ENCODE measurements at places on chromosomes 13 and 19.

DNA sequence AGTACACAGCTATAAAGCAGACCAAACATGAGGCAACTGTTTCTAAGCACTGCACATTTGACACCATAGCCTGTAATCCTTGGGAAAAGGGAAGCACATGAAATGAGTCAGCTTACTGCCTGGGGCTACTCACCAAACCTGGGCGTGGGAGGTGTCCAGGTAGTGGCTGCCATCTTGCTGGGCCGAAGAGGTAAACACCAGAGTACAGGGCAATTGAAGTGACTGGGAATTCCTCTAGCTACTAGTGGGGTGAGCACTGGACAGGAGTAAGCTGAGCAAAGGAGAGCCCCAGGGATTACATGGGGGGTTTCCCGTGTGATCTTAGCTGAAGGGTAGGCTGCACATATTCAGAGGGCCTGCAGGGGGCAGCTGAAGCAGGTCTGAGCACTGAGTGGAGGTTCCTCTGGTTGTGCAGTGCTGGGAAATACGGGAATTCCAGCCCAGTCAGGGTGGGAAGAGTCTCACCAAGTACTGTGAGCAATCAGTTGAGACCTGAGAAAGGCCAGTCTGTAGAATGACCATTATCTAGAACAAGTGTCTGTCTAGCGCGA is 140.5 kb downstream of the SLC7A1 start:
- H3K36me3 ChIP-seq, result no peaks in the 10 kb centered on the region
- H3K27me3 ChIP-seq, result peaks cover 4% of the 10 kb centered on the region
- H3K4me1 ChIP-seq, result no peaks in the 10 kb centered on the region
- H3K27ac ChIP-seq, result no peak overlapping the region
- H3K4me3 ChIP-seq, result no peak overlapping the region
- no peak for DNase-seq

- peaks cover 62% of the 10 kb centered on the region for H3K4me1 ChIP-seq
- H3K4me3 ChIP-seq, result peak overlapping the region; percentile 70
- peak overlapping the region; percentile 93 for H3K27ac ChIP-seq
- no peak for DNase-seq
- peaks cover 7% of the 10 kb centered on the region for H3K27me3 ChIP-seq
These were observed 121.8 kb downstream of the AKAP11 start for GRCh38 chr13:42393573-42394360.

GRCh38 chr13:100773923-100774663 is 99.5 kb upstream of the TMTC4 start:
- H3K27ac ChIP-seq, result no peak overlapping the region
- H3K4me1 ChIP-seq, result no peaks in the 10 kb centered on the region
- DNase-seq, result no peak

DNA sequence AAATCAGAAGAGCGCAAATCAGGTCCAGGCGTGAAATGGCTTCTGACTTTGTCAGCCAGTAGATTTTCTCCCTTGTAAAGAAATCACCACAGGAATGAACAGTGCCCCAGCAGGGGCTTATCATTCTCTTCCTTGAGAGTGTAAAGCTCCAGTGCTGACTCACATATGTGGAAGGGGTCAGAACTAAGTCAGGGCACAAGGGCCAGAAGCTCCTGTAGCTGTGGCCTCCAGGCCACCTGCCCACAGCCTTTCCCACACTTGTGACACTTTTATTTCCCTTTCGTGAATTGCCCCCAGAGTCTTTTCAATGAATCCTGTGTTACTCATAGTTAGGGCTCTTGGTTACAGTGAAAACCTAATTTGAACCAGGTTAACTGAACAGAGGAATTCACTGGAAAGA is 99.6 kb downstream of the SUCLA2 start:
- H3K4me3 ChIP-seq, result no peak overlapping the region
- peaks cover 1% of the 10 kb centered on the region for H3K27me3 ChIP-seq
- no peak overlapping the region for H3K27ac ChIP-seq

DNA sequence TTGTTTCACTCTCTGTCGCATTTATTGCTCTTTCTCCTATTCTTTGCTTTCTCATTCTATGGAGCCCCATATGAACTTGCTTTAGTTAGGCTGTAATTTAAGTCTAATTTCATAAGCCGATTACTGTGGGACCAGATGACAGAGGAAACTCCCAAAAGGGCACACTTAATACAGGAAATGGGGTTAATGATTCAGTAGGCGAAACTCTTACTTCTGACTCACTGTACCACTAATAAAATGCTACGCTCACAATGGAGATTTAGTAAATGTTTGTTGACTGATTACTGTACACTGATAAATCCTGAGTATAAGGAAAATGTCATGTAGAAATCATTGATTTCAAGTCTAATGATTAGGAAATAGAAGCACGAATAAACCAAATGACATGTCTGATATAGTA is 276.4 kb downstream of the KLF5 start:
- no peaks in the 10 kb centered on the region for H3K4me1 ChIP-seq
- no peak for DNase-seq
- H3K27me3 ChIP-seq, result no peaks in the 10 kb centered on the region

GRCh38 chr19:34274284-34274826 is 20.0 kb downstream of the GARRE1 start:
- H3K36me3 ChIP-seq, result peaks cover 6% of the 10 kb centered on the region
- no peak for DNase-seq
- peaks cover 1% of the 10 kb centered on the region for H3K27me3 ChIP-seq
- no peak overlapping the region for H3K4me3 ChIP-seq
- peaks cover 37% of the 10 kb centered on the region for H3K4me1 ChIP-seq

GRCh38 chr13:112638157-112638750 is 50.3 kb upstream of the TUBGCP3 start:
- no peak for DNase-seq
- no peaks in the 10 kb centered on the region for H3K4me1 ChIP-seq
- peaks cover 5% of the 10 kb centered on the region for H3K27me3 ChIP-seq
- no peak overlapping the region for H3K4me3 ChIP-seq
- H3K36me3 ChIP-seq, result no peaks in the 10 kb centered on the region
- H3K27ac ChIP-seq, result no peak overlapping the region

DNA sequence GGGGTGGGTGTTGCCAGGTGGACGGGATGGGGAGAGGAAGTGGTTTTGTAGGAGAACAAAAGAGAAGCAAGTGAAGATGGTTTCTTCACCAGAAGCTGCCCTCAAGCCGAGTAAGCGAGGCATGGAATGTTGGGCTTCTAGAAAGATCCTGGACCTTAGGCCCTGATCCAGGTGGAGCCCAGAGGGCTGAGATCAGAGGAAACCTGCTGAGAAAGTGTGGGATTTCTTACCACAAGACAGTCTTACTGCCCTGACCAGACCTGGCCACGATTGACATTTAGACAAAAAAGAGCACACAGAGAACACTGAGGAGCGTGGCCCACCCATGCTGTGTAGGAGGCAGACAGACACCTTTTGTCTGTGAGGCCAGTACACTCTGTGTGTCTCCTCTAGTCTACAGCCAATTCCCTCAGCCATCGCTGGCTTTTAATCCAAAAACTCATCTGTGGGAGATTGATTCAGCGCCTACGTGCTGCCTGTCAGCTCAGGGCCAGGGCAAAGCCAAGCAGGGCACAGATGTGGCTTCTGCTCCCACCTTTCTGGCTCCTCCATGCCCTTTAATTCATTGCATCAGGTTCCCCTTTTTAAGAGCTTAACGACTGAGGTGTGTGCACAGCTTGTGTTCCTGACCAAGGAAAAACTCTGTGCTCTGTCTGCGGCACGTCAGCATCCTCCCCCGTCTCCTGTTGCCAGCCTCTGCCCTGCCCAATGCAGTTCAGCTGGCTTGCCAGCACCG is 123.3 kb downstream of the AKAP11 start:
- peak overlapping the region; percentile 30 for H3K4me3 ChIP-seq
- H3K36me3 ChIP-seq, result peaks cover 4% of the 10 kb centered on the region
- H3K27me3 ChIP-seq, result peaks cover 7% of the 10 kb centered on the region
- peaks cover 58% of the 10 kb centered on the region for H3K4me1 ChIP-seq

- no peak overlapping the region for H3K4me3 ChIP-seq
- H3K27me3 ChIP-seq, result no peaks in the 10 kb centered on the region
- no peaks in the 10 kb centered on the region for H3K36me3 ChIP-seq
- H3K4me1 ChIP-seq, result no peaks in the 10 kb centered on the region
- DNase-seq, result no peak
These were observed 540.7 kb downstream of the GPC6 start for GRCh38 chr13:93767180-93767916.

- H3K4me1 ChIP-seq, result no peaks in the 10 kb centered on the region
- H3K27ac ChIP-seq, result no peak overlapping the region
- no peaks in the 10 kb centered on the region for H3K27me3 ChIP-seq
These were observed 463.0 kb downstream of the TSHZ3 start for GRCh38 chr19:30886222-30886621.

DNA sequence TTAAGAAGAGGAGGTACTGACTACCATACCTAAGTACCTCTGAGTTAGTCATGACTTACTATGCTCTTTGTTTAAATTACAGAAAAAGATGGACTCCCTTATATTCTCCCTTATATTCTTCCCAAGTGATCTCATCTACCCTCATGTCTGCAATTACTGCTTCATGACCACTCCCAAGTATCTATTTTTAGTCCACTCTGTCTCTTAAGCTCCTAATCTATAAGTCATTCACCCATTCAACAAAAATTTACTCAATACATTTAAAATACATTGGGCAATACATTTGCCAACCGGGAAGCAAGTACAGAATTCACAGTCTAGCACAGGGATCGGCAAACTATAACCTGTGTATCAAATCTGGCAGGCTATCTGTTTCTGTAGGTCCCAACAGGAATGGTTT is 42.6 kb downstream of the KPNA3 start:
- no peak overlapping the region for H3K27ac ChIP-seq
- no peak for DNase-seq
- peaks cover 9% of the 10 kb centered on the region for H3K36me3 ChIP-seq
- peaks cover 39% of the 10 kb centered on the region for H3K4me1 ChIP-seq
